ENCODE measurements at places on chromosomes 3 and 15. TPM values are rescaled to one million over a fixed set of nuclear protein-coding genes. Genes with fewer than 3 reads are reported as not detected.

Gene EHHADH
- total RNA-seq = 1.8 TPM

Gene LRIG1
- 59.5 TPM for total RNA-seq

Gene ARHGEF26
- total RNA-seq = not detected

Gene PLA2G4B
- 6.7 TPM for total RNA-seq

Gene ACTC1
- total RNA-seq = not detected

Gene WDR49
- total RNA-seq = not detected

Gene RASGRP1
- 110 TPM for total RNA-seq

Gene LOXL1
- total RNA-seq = 1.3 TPM

Gene ZNF80
- 0.22 TPM for total RNA-seq

Gene SAMMSON
- total RNA-seq = not detected

Gene RGMA
- total RNA-seq = 0.54 TPM

GRCh38 chr3:3800080-3800455 is 837 bp downstream of the LRRN1 start:
- peak overlapping the region; percentile 68 for H3K4me3 ChIP-seq
- H3K27me3 ChIP-seq = peaks cover 53% of the 10 kb centered on the region
- no peak overlapping the region for H3K27ac ChIP-seq
- peaks cover 6% of the 10 kb centered on the region for H3K4me1 ChIP-seq
- no peak for DNase-seq
- no peaks in the 10 kb centered on the region for H3K36me3 ChIP-seq

- DNase-seq = no peak
- H3K27me3 ChIP-seq = peaks cover 2% of the 10 kb centered on the region
- no peaks in the 10 kb centered on the region for H3K4me1 ChIP-seq
- H3K27ac ChIP-seq = no peak overlapping the region
Measured at GRCh38 chr15:49751191-49751590, 130.3 kb downstream of the DTWD1 start.

DNA sequence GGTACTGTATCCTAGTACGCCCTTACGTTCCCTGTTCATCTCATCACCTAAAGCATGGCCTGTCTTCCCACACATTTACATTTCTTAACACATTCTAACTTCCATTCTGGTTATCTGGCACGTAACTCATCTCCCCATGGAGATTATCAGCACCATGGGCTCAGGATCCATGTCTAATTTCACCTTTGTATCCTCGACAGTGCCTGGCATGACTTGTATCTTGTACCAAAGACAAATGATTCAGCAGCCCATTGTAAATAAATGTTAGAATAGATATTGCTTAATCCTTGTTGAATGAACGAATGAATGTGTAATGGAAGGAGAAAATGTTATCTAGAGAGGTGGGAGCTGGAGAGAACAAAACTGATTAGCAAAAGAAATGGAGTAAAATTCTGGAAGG is 69.7 kb upstream of the TPM1 start:
- H3K36me3 ChIP-seq = no peaks in the 10 kb centered on the region
- no peak for DNase-seq
- H3K4me3 ChIP-seq = no peak overlapping the region
- H3K4me1 ChIP-seq = no peaks in the 10 kb centered on the region
- peaks cover 5% of the 10 kb centered on the region for H3K27me3 ChIP-seq

DNA sequence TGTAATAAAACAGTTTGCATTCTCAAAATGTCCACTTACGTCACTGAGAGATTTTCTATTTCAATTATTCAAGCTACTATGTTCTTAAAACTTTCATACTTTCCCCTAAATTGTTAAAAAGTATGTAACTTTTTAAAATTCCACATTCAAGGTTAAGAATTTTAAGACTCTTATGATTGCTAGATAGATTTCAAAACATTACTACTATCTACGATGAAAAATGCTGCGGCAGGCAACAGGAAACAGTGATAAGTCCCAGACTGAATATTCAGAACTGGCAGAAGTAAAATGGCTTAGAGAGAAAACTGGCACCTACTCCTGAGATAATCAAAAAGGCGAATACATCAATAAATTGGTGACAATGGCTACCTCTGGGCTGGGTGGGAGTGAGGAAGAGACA is 16.2 kb downstream of the ATP13A3 start:
- H3K4me3 ChIP-seq = no peak overlapping the region
- H3K4me1 ChIP-seq = peaks cover 19% of the 10 kb centered on the region
- DNase-seq = no peak
- no peaks in the 10 kb centered on the region for H3K27me3 ChIP-seq
- H3K36me3 ChIP-seq = peaks cover 3% of the 10 kb centered on the region
- no peak overlapping the region for H3K27ac ChIP-seq

DNA sequence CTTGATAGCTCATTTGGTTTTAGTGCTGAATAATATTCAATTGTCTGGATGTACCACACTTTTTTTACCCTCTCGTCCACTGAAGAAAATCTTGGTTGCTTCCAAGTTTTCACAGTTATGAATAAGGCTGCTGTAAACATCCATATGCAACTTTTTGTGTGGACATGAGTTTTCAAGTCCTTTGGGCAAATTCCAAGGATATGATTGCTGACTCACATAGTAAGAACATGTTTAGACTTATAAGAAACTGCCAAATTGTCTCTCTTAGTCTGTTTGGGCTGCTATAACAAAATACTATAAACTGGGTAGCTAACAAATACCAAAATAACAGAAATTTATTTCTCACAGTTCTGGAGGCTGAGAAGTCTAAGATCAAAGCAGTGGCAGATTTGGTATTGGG is 59.5 kb upstream of the TNFSF10 start:
- H3K36me3 ChIP-seq = peaks cover 23% of the 10 kb centered on the region
- H3K4me1 ChIP-seq = peaks cover 96% of the 10 kb centered on the region
- H3K4me3 ChIP-seq = no peak overlapping the region
- H3K27ac ChIP-seq = peak overlapping the region; percentile 88
- no peak for DNase-seq

- no peaks in the 10 kb centered on the region for H3K36me3 ChIP-seq
- no peak overlapping the region for H3K4me3 ChIP-seq
- H3K27me3 ChIP-seq = no peaks in the 10 kb centered on the region
- DNase-seq = no peak
- no peak overlapping the region for H3K27ac ChIP-seq
Measured at GRCh38 chr3:116863822-116864589, 154.4 kb downstream of the TUSC7 start.

DNA sequence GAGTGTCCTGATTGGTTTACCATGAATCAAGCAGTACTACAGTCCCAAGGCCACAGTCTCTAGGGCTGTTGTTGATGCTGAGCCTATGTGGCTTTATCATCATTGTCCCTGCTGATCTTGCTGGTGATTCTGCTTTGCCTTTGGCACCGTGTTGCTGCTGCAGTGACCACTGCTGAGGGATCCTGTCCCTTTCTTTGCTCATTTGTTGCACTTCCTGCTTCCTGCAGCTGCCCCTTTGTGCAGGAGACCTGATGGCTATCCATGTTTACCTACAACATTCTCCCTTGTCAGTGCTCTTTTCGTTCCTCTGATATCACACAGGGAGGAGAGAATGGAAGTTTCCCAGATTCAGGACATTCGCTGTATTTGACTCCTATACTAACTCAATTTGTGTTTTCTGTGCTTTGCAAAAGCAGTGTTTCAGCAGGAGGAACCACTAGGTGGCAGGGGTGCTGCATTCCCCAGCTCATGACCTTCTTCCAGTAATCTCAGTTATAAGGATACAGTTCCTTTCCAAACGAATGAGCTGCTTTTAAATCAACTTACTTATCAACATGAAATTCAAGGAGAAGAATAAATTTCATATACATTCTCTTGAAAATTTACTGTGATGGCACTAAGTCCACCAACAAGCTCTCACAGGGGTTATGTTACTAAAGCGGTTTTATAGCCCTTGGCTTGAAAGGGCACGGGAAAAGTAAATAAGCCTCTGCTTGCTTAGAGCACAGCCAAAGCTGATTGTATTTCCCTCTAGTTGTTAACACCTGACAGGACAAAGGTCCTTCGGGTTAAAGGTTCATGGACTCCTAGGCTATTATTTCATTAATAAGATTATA is 9.7 kb upstream of the THUMPD3 start:
- no peak overlapping the region for H3K27ac ChIP-seq
- H3K27me3 ChIP-seq = no peaks in the 10 kb centered on the region
- peak; percentile 39 for DNase-seq
- H3K36me3 ChIP-seq = no peaks in the 10 kb centered on the region

DNA sequence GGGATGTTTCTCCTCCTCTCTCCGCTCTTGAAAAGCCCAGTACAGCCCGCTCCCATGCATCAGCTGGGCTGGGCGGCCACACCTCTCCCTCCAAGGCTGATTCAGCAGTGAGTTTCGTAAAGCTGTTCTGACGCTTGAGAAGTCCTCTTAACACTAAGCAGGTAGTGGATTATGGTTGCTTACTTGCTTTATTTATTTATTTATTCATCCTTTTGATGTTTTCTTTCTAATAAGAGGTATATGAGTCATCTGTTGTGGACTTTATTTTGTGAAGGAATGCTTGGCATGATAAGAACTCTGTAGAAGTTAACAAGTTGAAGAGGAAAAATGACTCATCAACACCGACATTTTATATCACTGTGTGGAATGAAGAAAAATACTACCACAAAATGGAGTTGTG is 285.0 kb downstream of the SQOR start:
- H3K4me1 ChIP-seq = no peaks in the 10 kb centered on the region
- H3K4me3 ChIP-seq = no peak overlapping the region
- DNase-seq = no peak
- H3K27me3 ChIP-seq = no peaks in the 10 kb centered on the region
- H3K27ac ChIP-seq = no peak overlapping the region

GRCh38 chr3:39105687-39106063 is 1.8 kb downstream of the GORASP1 start:
- peak overlapping the region; percentile 82 for H3K4me3 ChIP-seq
- H3K4me1 ChIP-seq = peaks cover 69% of the 10 kb centered on the region

DNA sequence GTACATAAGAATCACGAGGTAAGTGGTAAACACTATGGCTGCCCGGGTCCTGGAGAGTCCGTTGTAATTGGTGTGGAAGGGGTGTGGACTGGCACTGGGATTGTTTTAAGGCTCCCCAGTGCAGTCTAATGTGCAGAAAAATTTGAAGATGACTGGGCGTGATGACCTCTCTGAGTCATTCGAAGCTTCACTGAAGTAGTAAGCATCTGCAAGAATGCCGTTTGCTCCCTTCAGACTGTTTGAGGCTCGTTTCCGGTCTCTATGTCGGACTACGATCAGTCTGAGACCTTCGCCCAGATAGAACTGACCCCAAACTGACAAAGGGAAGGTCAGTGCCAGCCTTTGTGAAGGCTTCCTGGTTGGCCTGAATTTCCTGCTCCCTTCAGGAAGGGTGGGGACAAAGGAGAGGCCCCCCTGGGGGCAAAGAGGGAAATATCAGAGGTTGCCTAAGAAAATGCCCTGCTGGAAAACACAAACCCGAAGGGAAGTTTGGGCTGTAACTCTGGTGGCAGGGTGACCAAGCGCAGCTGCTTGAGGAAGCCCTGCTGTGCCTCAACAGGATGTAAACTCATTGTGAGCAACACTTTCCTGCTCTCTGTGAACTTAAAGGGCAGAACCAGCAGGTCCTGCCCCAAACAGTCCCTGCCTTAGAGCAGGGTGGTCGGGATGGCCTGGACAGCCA is 34.6 kb downstream of the BTD start:
- no peaks in the 10 kb centered on the region for H3K27me3 ChIP-seq
- no peaks in the 10 kb centered on the region for H3K36me3 ChIP-seq
- peak overlapping the region; percentile 51 for H3K4me3 ChIP-seq
- peaks cover 66% of the 10 kb centered on the region for H3K4me1 ChIP-seq

DNA sequence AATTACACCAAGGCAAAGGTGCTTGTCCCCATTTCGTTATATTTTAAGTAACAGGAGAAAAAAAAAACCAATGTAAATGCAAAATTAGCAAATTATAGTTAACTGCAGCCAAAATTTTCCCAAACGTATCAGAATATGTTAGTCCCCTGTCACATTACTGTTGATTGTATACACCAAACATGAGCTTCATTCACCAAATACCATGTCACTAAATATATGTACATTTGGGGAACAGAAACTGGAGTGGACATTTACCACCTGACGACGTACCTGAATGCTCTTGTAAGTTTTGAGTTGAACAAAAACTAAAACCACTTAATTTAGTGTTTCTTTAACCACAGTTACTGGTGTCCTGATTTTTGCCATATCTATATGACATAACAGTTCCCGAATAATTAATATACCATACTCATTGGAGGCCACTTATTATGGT is 3.3 kb upstream of the FOXP1 start:
- H3K4me1 ChIP-seq = peaks cover 29% of the 10 kb centered on the region
- no peak overlapping the region for H3K4me3 ChIP-seq
- no peak overlapping the region for H3K27ac ChIP-seq
- H3K36me3 ChIP-seq = peaks cover 2% of the 10 kb centered on the region
- peaks cover 8% of the 10 kb centered on the region for H3K27me3 ChIP-seq

DNA sequence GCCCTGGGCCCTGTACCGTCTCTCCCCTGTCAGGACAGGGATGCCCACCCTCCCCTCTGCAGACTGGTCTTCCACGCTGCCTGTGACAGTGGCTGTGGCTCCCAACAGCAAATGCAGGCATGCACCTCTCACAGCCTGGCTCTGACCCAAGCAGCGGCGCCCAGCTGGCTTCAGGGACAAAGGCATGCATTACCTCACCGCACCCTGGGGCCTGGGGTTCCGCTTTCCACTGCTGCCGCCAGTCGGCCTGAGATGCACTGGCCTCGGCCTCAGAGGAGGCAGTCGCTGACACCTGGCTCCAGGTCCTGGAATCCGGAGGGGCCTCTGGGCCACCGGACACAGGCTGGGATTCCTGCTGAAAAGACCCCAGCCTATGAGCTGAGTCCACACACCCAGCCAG is 70.3 kb downstream of the SCN5A start:
- H3K4me3 ChIP-seq = no peak overlapping the region
- H3K4me1 ChIP-seq = no peaks in the 10 kb centered on the region
- no peaks in the 10 kb centered on the region for H3K36me3 ChIP-seq
- H3K27me3 ChIP-seq = peaks cover 3% of the 10 kb centered on the region
- no peak for DNase-seq
- H3K27ac ChIP-seq = no peak overlapping the region

GRCh38 chr3:98038876-98039275 is 3.8 kb upstream of the GABRR3 start:
- no peak for DNase-seq
- H3K4me3 ChIP-seq = peak overlapping the region; percentile 84
- peaks cover 3% of the 10 kb centered on the region for H3K36me3 ChIP-seq
- peaks cover 25% of the 10 kb centered on the region for H3K27me3 ChIP-seq
- H3K4me1 ChIP-seq = peaks cover 22% of the 10 kb centered on the region
- H3K27ac ChIP-seq = peak overlapping the region; percentile 90

GRCh38 chr15:90955624-90956273 is 1.1 kb downstream of the RCCD1 start:
- DNase-seq = no peak
- peak overlapping the region; percentile 90 for H3K27ac ChIP-seq
- peak overlapping the region; percentile 90 for H3K4me3 ChIP-seq
- H3K36me3 ChIP-seq = peaks cover 31% of the 10 kb centered on the region

GRCh38 chr3:46293035-46293724 is 50.9 kb downstream of the CCR3 start:
- H3K27me3 ChIP-seq = no peaks in the 10 kb centered on the region
- peak overlapping the region; percentile 63 for H3K4me3 ChIP-seq
- no peak for DNase-seq
- peak overlapping the region; percentile 95 for H3K27ac ChIP-seq
- peaks cover 77% of the 10 kb centered on the region for H3K4me1 ChIP-seq

DNA sequence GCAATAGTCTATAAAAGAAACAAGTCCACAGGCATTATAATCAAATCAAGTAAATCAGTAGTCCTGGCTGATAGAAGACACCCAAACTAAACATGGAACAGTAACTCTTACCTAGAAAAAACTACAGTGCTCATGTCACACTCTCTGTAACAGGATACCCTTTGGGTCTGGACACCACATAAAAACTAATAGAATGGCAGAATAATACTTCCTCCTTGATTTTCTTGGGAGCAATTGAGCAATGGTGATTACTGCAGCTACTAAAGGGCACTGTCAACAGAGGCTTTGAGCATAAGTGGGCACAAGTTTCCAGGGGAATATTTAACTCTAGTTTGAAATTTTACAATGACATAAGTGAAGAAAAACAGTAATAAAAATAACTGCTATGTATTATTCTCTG is 59.5 kb downstream of the GLB1 start:
- H3K27ac ChIP-seq = no peak overlapping the region
- H3K4me3 ChIP-seq = no peak overlapping the region
- H3K4me1 ChIP-seq = peaks cover 13% of the 10 kb centered on the region
- no peaks in the 10 kb centered on the region for H3K27me3 ChIP-seq
- no peak for DNase-seq
